ENCODE measurements at places on chromosomes 2 and 18.

DNA sequence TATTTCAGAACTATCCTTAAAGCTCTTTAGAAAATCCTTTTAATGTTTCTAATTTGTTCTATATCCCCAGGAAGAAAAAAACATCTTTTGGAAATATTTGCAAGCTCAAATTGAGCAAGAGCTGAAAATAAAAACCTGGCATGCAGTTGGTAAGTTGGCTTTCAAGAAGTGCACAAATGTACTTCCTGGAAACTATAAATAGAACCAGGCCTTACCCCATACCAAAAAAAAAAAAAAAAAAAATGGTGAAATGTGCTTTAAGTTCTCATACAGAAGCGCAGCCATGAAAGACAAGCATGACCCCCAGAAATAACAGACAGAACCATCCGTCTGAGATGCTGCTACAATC, 178.5 kb downstream of the HDAC4 start:
- no peak for DNase-seq

- no peak for DNase-seq
Measured at GRCh38 chr18:28455971-28456370, 279.0 kb upstream of the CDH2 start.

- DNase-seq = no peak
Measured at GRCh38 chr2:239640210-239640609, 239.4 kb upstream of the HDAC4 start.

DNA sequence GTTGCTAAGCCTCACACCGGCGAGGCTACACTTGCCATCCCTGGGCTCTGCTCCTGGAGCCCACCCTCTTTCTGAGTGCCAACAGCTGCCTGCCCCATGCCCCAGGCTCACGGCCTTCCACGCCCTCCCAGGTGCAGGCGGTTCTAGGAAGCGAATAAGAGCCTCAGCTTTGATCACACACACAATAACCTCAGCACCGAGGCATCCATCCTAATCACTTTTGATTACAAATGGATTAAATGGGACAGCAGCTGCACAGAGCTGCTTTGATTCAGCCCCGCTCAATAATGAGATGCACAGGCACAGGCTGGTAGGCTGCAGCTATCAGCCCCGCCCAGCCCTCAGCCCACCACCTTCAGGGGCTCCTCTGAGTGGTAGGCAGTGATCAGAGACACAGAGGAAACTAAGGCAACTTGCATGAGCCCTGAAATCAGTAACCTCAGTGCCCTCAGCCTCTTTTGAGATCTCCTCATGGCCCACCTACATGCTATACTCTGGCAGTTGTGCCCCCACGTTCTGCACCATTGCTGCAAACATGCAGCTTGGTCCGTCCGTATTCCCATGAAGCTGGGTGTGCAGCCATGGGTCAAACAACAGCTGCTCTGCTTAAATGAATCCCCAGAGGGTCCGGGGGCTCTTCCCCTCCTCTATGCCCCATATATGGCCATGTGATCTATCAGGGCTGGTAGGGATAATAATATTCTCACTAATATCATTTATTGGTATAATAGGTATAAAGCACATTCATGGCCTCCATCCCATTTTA, 171.4 kb downstream of the SETBP1 start:
- DNase-seq = no peak

DNA sequence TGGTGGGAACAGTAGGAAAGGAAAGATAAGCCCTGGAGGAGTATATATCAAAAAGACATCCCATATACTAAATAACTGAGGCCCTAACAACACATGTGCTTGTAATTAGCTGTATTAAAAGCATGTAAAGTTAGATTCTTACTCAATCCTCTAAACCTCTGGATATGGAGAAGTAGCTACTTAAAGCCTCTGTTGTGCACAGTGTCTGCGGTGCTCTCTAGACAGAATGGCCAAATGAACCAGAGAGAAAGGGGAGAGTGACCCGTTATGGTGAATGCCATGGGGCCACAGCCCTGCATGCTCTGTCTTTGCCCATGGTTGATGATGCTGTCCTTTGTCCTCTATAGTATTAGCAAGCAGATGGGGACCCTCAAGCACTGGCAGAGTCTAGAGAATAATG, 104.4 kb upstream of the SLC8A1 start:
- no peak for DNase-seq

- DNase-seq = no peak
Measured at GRCh38 chr2:102421890-102422759, 835 bp upstream of the IL18RAP start.

GRCh38 chr18:57197261-57197660, 50.4 kb downstream of the BOD1L2 start:
- no peak for DNase-seq
